ENCODE measurements at places on chromosomes 11 and 22. TPM values are rescaled to one million over a fixed set of nuclear protein-coding genes. Genes with fewer than 3 reads are reported as not detected.

DNA sequence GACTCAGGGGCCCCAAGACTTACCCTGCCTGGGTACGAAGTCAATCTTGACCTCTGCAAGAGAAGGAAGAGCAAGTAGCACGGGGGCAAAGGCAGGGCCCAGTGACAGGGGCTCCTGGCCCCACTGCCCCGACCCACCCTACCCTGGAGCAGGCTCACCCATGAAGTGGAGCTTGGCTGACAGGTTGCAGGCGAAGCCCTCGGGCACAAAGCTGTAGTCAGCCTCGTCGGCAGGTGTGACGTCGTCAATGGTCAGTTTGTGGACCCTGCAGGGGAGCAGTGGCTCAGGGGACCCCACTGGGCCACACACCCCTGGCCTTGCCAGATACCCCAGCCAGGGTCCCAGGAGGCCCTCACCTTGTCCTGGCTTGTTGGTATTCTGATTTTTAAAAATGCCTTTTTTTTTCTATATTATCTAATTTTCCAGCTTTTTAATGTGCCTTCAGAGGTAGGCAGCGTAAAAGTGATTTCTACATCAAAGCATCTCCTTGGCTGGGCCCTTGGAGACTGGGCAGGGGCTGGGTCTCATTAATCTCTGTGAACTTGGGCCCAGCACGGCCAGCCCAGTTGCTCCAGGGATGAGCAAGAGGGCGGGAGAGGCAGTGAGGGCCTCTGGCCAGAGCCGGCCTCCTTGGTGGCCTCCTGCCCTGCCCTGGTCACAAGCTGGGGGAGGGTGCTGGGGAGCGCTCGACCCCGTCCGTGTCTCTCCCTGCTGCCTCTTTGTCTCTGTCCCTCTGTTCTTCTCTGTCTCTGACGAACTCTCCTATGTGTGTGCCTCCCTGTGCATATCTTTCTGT lies 11.3 kb downstream of the MYBPC3 start:
- no peak overlapping the region for H3K27ac ChIP-seq
- H3K4me3 ChIP-seq = no peak overlapping the region
- no peak for DNase-seq
- H3K4me1 ChIP-seq = no peaks in the 10 kb centered on the region
- no peaks in the 10 kb centered on the region for H3K27me3 ChIP-seq

- H3K36me3 ChIP-seq = no peaks in the 10 kb centered on the region
- no peak for DNase-seq
- no peak overlapping the region for H3K4me3 ChIP-seq
- H3K27me3 ChIP-seq = peaks cover 1% of the 10 kb centered on the region
- no peak overlapping the region for H3K27ac ChIP-seq
These were observed 31.5 kb upstream of the RAB38 start for GRCh38 chr11:88206751-88207150.

- no peaks in the 10 kb centered on the region for H3K36me3 ChIP-seq
- no peak overlapping the region for H3K4me3 ChIP-seq
- no peak overlapping the region for H3K27ac ChIP-seq
- H3K27me3 ChIP-seq = peaks cover 3% of the 10 kb centered on the region
- H3K4me1 ChIP-seq = no peaks in the 10 kb centered on the region
- DNase-seq = no peak
These were observed 45.9 kb downstream of the ARHGAP42 start for GRCh38 chr11:100732949-100733348.

Gene OR52A5
- total RNA-seq = not detected

Gene KCNE3
- total RNA-seq = not detected

Measured in activated naive CD4-positive, alpha-beta T cell treated with anti-CD3 and anti-CD28 coated beads for 36 hours (primary cell).